ENCODE measurements at places on chromosomes 2 and 18.

GRCh38 chr2:120709608-120710041, 26.0 kb upstream of the GLI2 start:
- no peak for DNase-seq

DNA sequence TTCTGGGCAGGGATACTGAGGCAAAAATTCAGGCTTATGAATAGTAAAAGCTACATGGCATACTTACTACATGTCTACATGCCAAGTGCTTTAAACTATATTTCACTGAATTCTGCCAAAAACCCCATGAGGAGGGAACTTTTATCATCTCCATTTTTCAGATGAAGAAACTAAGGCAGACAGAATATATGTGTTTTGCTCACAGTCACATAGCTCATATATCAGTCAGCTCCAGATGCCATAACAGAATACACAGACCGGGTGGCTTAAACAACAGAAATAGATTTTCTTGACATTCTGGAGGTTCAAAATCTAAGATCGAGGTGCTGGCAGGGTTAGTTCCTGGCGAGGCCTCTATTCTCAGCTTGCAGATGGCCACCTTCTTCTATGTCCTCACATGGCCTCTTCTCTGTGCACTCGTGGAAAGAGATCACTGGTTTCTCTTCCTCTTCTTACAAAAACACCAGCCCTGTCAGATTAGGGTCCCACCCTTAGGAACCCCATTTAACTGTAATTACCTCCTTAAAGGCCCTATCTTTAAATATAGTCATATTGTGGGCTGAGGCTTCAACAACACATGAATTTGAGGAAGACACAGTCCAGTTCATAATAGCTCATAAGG, 27.1 kb upstream of the CREB1 start:
- no peak for DNase-seq

GRCh38 chr18:58966005-58966677, 101.5 kb downstream of the ZNF532 start:
- no peak for DNase-seq

GRCh38 chr2:25373269-25373981, 31.7 kb upstream of the DNMT3A start:
- no peak for DNase-seq

DNA sequence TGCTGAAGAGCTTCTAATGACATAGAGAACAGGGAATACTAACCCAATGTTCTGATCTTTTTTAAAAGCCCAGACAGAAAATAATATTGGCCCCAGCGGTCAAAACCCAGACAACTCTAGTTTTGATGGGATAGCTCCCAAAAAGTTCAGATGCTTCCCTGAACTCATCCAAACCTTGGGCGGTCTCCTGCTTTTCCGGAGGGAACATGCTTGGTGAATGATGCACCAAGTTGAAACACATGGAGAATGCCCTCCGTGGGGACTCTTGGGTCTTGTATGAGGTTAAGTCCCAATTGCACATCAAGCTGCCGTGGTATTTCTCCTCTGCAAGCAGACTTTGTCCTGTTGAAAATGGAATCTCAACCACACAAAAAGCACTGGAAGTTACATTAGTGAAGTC, 120.7 kb upstream of the CTAGE1 start:
- DNase-seq: no peak

DNA sequence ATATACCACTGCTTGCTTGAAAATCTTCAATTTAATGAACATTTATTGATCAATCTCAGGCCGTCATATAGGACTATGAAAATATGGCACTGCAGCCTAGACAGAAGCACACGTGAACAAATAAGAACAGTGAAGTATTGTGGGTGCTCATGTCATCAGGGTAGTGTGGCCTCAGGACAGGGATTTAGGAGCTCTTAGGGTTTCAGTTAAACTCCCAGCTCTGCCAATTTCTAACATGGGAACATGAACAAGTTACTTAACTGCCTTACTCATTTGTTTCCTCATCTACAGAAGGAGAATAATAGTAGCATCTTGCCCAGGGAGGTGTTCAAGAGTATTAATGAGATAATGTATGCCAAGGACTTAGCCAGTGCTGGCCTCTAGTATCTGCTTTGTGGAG, 146.0 kb upstream of the MAP3K20 start:
- DNase-seq: no peak

DNA sequence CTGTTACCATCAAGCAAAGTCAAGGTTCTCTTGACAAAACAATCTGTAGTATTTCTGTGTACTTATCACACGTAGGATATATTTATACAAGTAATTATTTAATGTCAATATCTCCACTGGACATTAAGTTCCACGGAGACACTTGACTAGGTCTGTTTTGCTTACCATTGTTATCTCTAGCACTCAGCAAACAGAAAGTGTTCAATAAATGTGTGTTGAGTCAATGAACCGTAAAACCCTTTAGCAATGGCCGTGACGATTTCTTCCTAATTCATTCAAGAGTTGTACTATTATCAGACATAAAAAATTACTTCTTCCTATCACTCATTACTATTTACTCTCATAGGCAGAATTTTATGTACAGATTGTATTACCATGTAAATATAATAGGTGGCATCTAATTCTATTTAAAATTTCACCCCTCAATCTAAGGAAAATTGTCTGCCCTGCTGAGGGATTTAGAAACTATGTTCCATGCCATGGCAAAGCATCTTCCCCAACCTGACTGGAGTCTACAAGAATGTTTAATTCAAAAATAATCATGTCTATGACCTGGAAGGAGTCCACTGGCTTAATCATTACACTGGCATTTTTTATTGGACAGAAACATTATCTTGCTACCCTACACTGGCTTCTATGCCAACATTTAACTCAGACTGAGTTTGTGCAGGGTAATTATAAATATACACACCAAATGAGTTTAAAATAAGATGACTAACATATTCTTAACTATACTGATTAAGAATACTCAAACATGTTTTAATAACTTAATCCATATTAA, 301.9 kb downstream of the ZEB2 start:
- DNase-seq: no peak

- no peak for DNase-seq
Observed at GRCh38 chr2:241190291-241190981, 2.0 kb downstream of the ANO7 start.

GRCh38 chr2:9950521-9951271, 797 bp upstream of the GRHL1 start:
- no peak for DNase-seq

DNA sequence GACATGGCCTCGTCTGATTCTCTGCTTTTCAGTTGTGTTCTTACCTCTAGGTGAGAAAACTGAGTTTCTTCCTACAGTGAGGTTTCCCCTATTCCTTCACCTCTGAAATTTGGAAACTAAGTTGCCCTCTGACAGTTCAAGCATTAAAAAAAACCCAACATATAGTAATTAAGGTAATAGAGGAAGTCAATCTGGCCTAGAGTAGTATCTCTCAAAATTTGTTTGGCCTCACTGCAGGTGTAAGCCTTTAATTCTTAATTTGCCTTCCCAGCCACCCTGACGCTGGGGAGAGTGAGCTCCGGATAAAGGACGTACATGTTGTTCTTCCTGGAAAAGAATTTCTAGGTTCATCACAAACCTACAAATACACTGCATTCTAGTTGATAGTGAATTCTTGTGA, 1.4 kb downstream of the CAD start:
- DNase-seq: no peak

DNA sequence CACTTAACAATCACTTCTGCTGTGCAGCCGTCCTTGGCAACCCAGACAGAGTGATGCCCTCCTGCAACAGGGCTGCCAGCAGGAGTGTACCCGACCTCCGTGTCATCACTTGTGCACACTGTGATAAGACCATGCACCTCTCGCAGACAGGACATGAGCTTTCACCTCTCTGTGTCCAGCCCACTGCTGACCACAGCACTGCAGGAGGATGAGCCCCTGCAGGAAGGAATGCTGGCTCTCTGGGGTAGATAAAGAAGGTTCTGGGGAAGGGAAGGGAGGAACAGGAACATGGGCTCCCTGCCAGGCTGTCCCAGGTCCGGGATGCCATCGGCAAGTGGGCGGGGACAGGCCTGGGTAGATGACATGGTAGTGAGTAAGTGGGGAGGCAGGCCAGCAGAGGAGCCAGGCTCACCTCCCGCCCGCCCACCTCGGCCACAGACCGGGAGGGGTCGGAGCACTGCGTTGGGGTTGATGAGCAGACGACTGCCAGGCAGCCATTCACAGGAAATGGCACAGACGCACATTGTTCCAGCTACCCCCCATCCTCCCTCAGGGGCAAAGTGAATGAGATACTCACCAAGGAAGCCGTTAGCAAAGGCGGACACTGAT, 18.6 kb upstream of the COL6A3 start:
- DNase-seq: no peak

DNA sequence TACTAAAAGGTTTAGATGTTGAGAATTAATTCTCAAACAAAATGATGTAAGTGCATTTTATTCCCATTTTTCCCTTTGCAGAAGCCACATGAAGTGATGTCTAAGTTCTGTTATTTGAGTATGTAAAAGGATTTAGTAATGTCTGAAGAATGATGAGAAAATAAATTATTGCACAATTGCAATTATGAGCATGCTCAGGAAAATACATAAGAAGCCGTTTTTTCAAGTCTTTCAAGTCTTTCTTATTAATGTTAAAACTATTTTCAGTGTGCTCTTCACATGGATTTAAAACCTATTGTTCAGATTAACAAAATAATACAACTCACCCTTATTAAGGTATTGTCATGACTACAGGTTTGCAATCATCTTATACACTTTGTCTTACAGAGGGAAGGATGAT, 331.4 kb upstream of the NETO1 start:
- no peak for DNase-seq

GRCh38 chr18:23049698-23050373, 85.4 kb upstream of the CABLES1 start:
- no peak for DNase-seq

DNA sequence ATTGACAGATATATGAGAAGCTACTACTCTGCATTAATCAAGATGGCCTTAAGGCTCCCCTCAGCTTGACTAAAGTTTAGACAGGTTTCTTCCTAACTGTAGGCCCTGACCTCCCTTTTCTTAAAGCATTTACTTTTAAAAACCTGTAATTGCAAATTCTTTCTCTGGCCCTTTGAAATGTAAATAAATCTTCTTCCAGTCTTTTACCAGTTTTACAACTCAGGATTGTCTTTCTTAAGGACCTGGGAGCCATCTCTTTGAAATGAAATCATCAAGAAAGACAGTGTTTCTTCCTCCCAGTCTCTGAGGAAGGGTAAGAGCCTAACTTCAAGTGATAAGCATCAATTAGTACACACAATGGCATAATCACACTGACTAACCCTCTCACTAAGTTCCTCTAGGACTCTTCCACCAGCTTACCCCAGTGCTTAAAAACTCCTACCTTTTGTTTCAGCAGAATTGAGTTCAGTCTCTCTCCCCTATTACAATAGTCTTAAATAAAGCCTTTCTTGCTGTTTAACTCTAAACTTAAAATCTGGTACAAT, 58.7 kb upstream of the CDH20 start:
- no peak for DNase-seq

- no peak for DNase-seq
Observed at GRCh38 chr2:28318023-28318422, 74.6 kb upstream of the FOSL2 start.

Data from nucleus accumbens (tissue), 56 donors.